Epithelial cell of alveolus of lung (primary cell): ENCODE measurements at places on chromosomes 1 and 21. TPM values are rescaled to one million over a fixed set of nuclear protein-coding genes. Genes with fewer than 3 reads are reported as not detected.

The CLCA2 gene
- total RNA-seq: 1.2 TPM in 1 of 2 replicates, not detected in the other

The FAAP20 gene
- total RNA-seq: 57.1 and 64.0 TPM in 2 replicates

The HHIPL2 gene
- not detected in 2 replicates for total RNA-seq

The DNAI4 gene
- 0.56 and 1.2 TPM in 2 replicates for total RNA-seq
